ENCODE measurements at places on chromosomes 11 and 22.

GRCh38 chr22:46708766-46709330 is 29.2 kb downstream of the CERK start:
- DNase-seq = no peak

DNA sequence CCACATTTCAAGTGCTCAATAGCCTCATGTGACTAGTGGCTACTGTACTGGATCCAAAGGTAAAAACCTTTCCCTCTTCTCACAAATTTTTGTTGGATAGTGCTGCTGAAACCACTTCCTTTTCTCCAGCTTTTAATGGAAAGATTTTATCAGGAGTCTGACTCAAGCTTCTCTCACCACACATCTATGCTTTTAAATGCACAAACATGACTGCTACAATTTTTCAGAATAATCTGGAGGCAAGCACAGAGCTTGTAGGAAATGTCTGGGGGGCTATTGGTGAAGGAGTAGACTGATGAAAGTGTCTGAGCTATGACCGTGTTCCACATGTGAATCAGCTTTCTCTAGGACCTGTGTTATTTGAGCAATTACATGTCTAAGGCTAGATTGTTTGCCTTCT is 101.1 kb upstream of the FAT3 start:
- DNase-seq = no peak

DNA sequence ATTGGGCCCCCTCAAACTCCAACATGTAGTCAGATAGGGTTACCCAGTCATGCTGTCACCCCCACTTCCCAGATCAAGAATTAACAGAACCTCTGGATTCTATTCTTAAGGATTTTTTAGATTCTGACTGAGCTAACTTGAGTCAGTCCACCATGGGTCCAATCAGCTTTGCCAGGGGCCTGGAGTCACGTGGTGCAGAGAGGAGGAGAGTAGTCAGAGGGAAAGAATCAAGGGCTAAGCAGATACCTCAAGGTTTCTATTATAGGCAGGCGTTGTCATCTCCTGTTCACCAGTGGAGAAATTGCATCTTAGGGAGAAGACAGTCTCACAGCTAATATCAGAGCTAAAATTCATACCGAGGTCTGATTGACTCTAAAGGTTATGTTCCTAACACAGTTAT is 28.2 kb downstream of the FZD4 start:
- DNase-seq = no peak

DNA sequence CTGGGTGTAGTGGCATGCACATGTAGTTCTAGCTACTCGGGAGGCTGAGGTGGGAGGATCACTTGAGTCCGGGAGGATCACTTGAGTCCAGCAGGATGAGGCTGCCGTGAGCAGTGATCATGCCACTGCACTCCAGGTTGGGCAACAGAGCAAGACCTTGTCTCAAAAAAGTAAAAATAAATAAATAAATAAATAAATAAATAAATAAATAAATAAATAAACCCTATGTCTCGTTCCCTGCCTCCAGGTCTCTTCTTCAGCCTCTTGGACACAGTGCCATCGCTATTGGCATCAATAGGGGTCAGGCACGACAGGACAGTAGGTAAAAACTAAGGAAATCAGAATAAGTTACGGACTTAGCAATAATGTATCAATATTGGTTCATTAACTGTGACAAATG is 23.4 kb upstream of the SYT12 start:
- DNase-seq = no peak

GRCh38 chr11:83827520-83827919 is 541.4 kb upstream of the CCDC90B start:
- DNase-seq = no peak

- no peak for DNase-seq
Observed at GRCh38 chr22:20574920-20575353, 67.5 kb downstream of the MED15 start.

GRCh38 chr22:40108396-40108795 is 69.3 kb upstream of the TNRC6B start:
- no peak for DNase-seq

GRCh38 chr11:12243911-12244550 is 133.3 kb upstream of the PARVA start:
- DNase-seq = no peak

DNA sequence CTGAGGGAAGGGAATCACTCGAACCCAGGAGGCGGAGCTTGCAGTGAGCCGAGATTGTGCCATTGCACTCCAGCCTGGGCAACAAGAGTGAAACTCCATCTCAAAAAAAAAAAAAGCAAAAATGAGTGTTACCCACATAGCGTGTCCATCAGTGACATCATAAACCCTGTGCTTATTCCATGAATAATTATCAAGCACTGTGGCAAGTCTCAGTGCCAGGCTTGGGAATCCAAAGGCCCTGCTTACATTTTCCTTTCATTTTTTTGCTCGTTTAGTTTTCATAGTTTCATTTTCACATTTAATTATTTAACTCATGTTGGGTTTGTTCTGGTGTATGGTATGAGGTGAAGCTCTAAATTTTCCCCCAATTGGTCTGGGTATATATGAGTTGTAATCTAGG is 46.5 kb downstream of the NEU3 start:
- no peak for DNase-seq

DNA sequence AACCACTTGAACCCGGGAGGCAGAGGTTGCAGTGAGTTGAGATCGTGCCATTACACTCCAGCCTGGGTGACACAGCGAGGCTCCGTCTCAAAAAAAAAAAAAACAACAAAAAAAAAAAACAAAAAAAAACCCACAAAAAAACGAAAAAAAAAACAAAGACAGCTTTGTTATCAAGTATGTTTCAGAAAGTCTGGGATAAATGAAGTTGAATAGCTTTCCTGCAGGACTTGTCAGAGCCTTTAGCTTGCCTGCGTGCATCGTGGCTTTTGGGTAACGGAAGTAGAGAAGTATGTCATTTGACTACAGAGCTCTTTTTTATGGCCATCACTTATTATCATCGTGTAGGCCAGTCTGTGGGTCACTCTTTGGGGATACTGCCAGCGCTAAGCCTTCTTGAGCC is 14.6 kb downstream of the TRIOBP start:
- DNase-seq = no peak

DNA sequence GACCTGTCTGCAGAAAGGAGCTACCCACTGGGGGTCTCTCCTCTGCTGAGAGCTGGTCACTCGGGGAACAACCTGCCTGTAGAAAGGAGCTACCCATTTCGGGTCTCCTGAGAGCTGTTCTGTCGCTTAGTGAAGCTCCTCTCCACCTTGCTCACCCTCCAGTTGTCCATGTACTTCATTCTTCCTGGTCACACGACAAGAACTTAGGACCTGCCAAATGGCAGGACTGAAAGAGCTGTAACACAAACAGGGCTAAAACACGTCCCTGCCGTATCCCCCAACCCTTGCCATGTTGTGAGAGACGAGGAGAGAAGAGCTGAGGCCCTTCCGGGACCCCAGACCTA is 24.1 kb upstream of the RNASEH2C start:
- DNase-seq = no peak

GRCh38 chr11:82225930-82226329 is 507.7 kb downstream of the FAM181B start:
- no peak for DNase-seq

- no peak for DNase-seq
Observed at GRCh38 chr11:71437879-71438278, 10.3 kb downstream of the DHCR7 start.

All from stimulated activated CD8-positive, alpha-beta memory T cell treated with anti-CD3 and anti-CD28 coated beads, Interleukin-4, amount 100 ng/mL, for 4 hours (primary cell).